Stimulated activated CD4-positive, alpha-beta T cell treated with anti-CD3 and anti-CD28 coated beads, Interleukin-2, amount 100 ng/mL, for 48 hours (primary cell): ENCODE measurements at places on chromosomes 16 and 17.
A peak's percentile ranks its signal among the peaks of the same experiment; 100 is the strongest.

DNA sequence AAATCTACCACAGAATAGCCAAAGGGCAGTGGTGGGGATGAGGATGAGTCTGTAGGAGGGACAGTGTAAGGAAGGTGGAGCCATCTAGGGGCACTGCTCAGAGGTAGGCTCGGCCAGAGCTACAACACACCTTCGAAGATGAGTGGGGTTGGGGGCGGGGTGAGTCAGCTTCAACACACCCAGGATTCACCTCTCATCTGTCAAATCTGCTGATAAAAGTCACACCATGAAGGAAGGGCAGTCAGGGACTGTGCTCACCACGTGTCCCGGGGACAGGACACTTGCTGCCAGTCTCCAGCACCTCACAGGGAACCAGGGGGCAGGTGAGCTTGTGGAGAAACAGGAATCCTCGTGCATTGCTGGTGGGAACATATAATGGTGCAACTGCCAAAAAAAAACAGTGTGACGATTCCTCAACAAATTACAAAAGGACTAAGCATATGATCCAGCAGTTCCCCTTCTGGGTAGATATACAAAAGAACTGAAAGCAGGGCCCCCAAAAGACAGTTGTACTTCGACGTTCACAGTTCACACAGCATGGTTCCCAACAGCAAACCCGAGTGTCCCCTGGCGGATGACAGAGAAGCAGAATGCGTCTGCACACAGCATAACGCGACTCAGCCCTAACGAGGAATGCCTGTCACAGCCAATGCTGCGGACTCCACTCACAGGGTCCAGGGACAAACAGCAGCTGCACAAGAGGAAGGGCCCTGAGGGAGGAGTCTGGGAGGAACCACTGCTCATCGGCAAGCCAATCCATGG is 133.1 kb downstream of the ANKRD11 start:
- DNase-seq: peak; percentile 54

DNA sequence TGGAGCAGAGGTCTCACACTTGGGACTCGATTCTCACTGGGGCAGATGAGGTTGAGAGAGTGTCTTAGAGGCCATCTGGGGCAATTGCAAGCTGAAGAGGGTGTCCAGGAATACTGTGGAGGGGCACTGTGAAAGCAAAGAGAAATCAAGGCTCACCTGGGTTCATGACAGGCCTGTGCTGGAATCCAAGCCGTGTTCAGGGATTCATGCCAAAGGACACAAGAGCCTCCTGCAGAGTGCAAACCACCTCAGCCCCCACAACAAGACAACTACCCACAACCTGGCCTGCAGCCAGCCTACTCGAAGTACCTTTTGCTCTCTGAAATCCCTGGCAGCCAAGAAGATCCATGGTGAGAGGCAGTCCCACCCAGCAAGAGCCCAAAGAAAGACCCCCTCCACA is 2334.2 kb downstream of the TP53TG3F start:
- no peak for DNase-seq

DNA sequence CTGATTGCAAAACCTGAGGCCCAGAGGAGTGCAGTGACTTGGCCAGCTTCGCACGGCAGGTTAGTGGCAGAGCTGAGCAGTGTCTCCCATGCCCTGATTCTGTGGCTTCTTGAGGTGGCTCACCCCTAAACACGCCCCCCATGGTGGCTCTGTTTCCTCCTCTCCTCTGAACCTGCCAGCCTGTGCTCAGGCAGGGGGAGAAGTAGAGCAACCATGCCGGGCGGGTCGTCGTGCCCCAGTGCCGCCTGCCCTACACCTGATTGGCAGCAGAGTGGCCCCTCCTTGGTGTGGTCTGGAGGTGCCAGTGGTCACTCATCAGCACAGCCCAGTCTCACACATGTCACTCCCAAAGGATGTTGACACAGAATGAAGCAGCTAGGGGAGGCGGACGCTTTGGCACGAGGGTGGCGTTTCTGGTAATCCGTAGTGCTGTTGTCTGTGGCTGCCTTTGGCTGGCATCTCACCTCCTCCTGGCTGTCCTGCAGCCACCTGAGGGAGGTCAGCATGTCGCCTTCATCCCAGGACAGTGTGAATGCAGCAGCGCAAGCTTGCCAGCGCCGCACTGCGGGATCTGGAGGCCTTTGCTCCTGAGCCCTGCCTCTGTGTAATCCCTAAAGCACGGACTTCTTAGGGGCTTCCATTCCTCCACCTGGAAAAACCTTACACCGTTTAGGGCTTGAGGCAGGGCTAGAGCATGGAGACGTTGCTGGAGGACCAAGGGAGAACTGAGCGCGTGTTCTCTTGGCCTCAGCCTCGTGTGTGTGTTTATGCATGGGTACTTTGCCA is 294.7 kb downstream of the SEC14L1 start:
- DNase-seq: no peak

GRCh38 chr16:30992931-30993816 is 8.2 kb downstream of the HSD3B7 start:
- DNase-seq: no peak

- no peak for DNase-seq
Measured at GRCh38 chr17:19250421-19251173, 13.4 kb downstream of the EPN2 start.

DNA sequence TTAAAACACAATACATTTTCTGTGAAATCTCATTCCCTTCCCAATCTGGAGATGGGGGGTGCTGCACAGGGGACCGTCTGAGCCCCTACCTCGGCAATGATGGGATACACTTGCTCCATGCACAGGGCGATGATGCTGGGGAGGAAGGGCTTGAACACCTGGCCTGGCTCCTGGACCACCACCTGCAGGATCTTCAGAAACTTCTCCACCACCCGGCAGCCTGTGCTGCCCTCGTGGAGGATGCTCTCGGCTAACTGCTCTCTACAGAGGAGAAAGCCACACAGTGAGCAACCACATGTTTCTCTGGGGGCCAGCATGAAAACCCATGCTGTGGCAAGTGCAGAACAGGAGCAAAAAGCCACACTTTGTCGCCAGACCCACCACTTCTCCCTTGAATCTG is 42.4 kb upstream of the GSG1L start:
- DNase-seq: no peak

DNA sequence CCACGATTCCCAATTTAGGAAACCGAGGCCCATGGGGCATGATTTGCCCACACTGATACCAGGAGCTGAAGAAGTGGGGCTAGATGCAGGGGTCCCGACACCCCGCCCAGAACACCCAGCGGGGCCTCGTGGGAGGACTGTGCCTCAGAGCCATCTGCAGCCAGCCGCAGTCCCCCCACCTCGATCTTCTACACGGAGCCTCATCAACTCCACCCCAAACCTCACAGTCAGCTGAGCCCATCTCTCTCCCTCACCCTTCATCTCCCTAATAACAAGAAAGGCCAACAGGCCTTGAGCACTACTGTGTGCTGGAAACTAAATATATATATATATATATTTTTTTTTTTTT is 4.2 kb downstream of the ITGAE start:
- DNase-seq: no peak

DNA sequence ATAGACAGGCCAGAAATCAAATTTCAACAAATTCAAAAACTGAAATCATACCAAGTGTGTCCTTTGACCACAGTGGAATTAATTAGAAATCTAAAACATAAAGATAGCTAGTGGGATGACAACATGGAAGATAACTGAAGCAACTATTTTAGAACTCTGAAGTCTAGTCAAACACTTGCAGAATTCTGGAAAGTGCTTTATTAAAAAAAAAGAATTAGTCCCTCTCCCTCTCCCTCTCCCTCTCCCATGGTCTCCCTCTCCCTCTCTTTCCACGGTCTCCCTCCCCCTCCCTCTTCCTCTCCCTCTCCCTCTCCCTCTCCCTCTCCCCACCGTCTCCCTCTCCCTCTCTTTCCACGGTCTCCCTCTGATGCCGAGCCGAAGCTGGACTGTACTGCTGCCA is 6.7 kb upstream of the OR4D1 start:
- DNase-seq: no peak
